Panc1 (cell line): ENCODE measurements at places on chromosomes 2 and 18. TPM values are rescaled to one million over a fixed set of nuclear protein-coding genes. Genes with fewer than 3 reads are reported as not detected.
A peak's percentile ranks its signal among the peaks of the same experiment; 100 is the strongest.

The LAMA1 gene
- total RNA-seq = 0.03 TPM

The MTIF2 gene
- 34.1 TPM for total RNA-seq

The MOGAT1 gene
- total RNA-seq = not detected

The PPP1R1C gene
- total RNA-seq = 2.6 TPM

The SKOR2 gene
- not detected for total RNA-seq

The CCDC88A gene
- total RNA-seq = 99.8 TPM

The EVX2 gene
- not detected for total RNA-seq

The HOXD11 gene
- 0.49 TPM for total RNA-seq

DNA sequence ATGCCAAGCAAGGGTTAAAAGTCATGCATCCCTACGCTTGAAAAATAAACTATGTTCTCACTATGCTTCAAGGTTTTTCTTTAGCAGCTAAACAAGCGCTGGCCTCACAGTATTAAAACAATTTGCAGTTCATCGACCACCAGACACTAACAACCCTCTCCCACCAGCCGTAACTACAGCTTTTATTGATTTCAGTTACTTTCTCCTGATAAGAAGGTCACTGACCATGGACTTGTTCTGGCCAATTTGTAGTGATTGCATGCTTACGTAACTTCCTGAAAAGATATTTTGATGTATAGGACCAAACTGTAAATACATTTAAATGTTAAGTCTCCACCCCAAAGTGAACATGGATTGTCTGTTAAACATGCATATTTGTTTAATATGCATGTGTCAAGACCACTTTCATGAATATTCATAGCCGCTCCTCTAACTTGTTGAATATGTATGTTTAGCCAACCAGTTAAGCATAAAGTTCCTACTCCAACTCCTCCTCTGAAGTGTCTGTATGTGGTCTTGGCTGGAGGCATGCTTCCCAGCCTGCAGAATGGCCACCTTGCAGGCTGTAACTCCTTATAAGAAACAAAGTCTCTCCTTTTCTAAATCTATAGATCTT, 1.7 kb upstream of the THOC1 start:
- no peak for DNase-seq
- H3K4me3 ChIP-seq = no peak overlapping the region
- H3K27ac ChIP-seq = no peak overlapping the region
- no peaks in the 10 kb centered on the region; the same call in none of the 2 replicates for H3K36me3 ChIP-seq

GRCh38 chr2:20549691-20550348, 101.1 kb downstream of the HS1BP3 start:
- H3K4me3 ChIP-seq = no peak overlapping the region
- DNase-seq = no peak
- no peaks in the 10 kb centered on the region for H3K27me3 ChIP-seq
- no peaks in the 10 kb centered on the region for H3K36me3 ChIP-seq
- no peak overlapping the region for H3K27ac ChIP-seq

GRCh38 chr2:41936771-41937463, 110.9 kb upstream of the PKDCC start:
- no peaks in the 10 kb centered on the region for H3K27me3 ChIP-seq
- DNase-seq = no peak
- H3K36me3 ChIP-seq = no peaks in the 10 kb centered on the region

DNA sequence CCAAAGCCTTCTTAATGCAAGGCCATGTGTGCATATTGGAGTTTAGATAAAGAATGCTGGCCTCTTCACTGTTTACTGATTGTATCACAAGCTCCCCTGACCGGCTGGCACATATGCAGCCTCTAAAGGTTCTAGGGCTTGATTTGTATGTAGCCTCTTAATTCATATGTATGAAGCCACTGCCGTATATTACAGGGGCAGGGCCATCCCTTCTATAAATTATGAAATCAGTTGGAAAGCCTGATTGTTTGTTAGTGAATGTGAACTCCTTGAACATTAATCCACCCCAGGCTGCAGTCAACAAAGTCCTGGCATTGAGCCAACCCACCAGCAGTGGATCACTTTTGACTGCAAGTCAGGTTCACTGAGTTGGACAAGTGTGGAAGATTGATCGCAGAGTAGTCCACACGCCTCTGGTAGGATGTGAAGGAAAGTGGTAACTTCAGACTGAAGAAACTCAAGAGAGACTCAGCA, 61.6 kb upstream of the PARD3B start:
- no peak for DNase-seq
- no peak overlapping the region for H3K4me3 ChIP-seq
- no peak overlapping the region for H3K27ac ChIP-seq
- H3K36me3 ChIP-seq = no peaks in the 10 kb centered on the region

- H3K27me3 ChIP-seq = no peaks in the 10 kb centered on the region
- DNase-seq = no peak
- no peaks in the 10 kb centered on the region for H3K36me3 ChIP-seq
- H3K4me3 ChIP-seq = no peak overlapping the region
- no peak overlapping the region for H3K27ac ChIP-seq
Observed at GRCh38 chr18:57659460-57660102, 37.9 kb upstream of the NARS1 start.

DNA sequence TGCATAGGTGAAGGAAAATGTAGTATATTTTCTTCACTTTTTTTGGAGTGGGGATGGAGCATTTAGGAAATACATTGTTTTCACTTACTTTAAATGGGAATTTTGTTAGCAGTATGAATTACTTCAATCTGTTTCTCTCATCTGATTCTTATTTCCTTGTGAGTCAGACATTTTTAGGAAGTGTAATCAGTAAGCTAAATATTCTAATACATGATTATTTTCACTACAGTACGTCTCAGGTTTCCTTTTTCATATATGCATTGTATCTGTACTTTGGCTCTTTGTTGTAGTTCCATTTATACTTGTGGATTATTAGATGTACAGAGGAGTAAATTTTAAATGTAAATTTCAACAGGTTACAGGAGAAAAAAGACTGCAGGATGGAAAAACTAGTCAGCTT, 27.9 kb downstream of the GPD2 start:
- H3K4me3 ChIP-seq = no peak overlapping the region
- no peaks in the 10 kb centered on the region for H3K4me1 ChIP-seq
- DNase-seq = no peak
- H3K27me3 ChIP-seq = no peaks in the 10 kb centered on the region

DNA sequence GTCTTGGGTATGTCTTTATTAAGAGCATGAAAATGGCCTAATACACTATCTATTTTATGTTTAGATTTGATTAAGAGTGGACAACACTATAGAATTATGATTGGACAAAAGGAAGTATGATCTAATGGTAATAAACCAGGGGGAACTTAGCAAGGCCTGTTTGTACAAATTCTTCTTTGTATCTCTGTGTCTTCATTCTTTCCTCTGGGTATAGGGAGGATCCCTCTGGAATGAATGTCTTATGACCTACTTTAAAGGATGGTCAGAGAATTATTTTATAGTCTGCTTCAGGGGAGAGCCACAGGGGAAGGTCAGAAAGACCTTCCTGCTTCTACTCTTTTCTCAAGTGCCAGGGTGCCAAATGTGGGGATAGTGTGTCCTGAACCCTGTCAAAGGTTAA, 42.8 kb upstream of the FANCL start:
- H3K4me1 ChIP-seq = no peaks in the 10 kb centered on the region
- no peak overlapping the region for H3K4me3 ChIP-seq
- no peaks in the 10 kb centered on the region; the same call in 1 of the 2 replicates for H3K27me3 ChIP-seq
- DNase-seq = no peak

GRCh38 chr2:30204281-30204680, 27.1 kb upstream of the LBH start:
- no peaks in the 10 kb centered on the region for H3K36me3 ChIP-seq
- peaks cover 5% of the 10 kb centered on the region for H3K27me3 ChIP-seq
- H3K27ac ChIP-seq = no peak overlapping the region
- DNase-seq = no peak
- no peaks in the 10 kb centered on the region for H3K4me1 ChIP-seq
- H3K4me3 ChIP-seq = no peak overlapping the region

GRCh38 chr2:19890104-19890503, 11.7 kb downstream of the TTC32 start:
- DNase-seq = no peak
- no peak overlapping the region for H3K27ac ChIP-seq
- no peak overlapping the region for H3K4me3 ChIP-seq
- H3K4me1 ChIP-seq = no peaks in the 10 kb centered on the region; the same call in 1 of the 2 replicates

- no peak for DNase-seq
- H3K27ac ChIP-seq = no peak overlapping the region
- no peak overlapping the region for H3K4me3 ChIP-seq
- no peaks in the 10 kb centered on the region for H3K36me3 ChIP-seq
- no peaks in the 10 kb centered on the region for H3K27me3 ChIP-seq
- H3K4me1 ChIP-seq = peaks cover 2% of the 10 kb centered on the region; the same call in 1 of the 2 replicates
Observed at GRCh38 chr2:47309472-47309951, 93.4 kb upstream of the MSH2 start.

DNA sequence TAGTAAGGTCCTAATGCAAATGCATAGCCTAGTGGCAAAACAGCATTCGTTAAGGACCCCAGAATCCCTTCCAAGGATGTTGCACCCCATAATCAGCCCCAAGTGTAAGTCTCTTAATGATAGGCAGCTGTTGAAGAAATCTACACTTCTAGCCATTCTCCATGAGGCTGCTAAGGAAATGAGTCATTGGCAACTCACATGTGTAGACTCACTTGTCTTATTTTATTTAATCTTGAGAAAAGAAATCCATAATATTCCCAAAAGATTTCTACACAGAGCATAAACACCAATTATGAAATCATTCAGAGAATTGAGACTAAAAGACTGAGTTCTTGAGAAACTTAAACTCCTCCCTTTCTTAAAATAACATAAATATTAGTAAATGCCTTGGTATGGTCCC, 52.4 kb downstream of the AKAIN1 start:
- H3K27me3 ChIP-seq = no peaks in the 10 kb centered on the region
- no peak overlapping the region for H3K27ac ChIP-seq
- H3K4me1 ChIP-seq = no peaks in the 10 kb centered on the region

GRCh38 chr18:3245853-3246634, 1.6 kb upstream of the MYL12A start:
- H3K27me3 ChIP-seq = no peaks in the 10 kb centered on the region
- peaks cover 16% of the 10 kb centered on the region for H3K4me1 ChIP-seq
- DNase-seq = no peak
- H3K36me3 ChIP-seq = peaks cover 22% of the 10 kb centered on the region

- H3K36me3 ChIP-seq = no peaks in the 10 kb centered on the region
- H3K27me3 ChIP-seq = no peaks in the 10 kb centered on the region
- H3K4me3 ChIP-seq = no peak overlapping the region
- DNase-seq = no peak
- H3K4me1 ChIP-seq = no peaks in the 10 kb centered on the region
Observed at GRCh38 chr2:231348173-231348572, 47.3 kb upstream of the B3GNT7 start.

DNA sequence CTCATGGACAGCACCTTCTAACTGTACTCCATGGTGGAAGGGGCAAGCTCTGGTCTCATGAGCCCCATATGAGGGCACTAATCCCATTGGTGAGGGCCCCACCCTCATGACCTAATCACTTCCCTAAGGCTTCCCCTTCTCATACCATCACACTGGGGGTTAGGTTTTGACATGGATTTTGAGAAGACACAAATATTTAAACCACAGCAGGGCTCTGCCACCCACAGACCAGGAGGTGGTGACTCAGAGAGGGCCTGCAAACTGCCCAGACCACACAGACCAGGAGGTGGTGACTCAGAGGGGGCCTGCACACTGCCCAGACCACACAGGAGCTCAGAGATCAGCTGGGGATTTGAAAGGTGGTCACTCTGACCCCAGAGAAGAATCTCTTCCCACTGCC, 222.0 kb downstream of the KLHL29 start:
- H3K27ac ChIP-seq = no peak overlapping the region
- H3K4me1 ChIP-seq = no peaks in the 10 kb centered on the region
- no peak for DNase-seq
- H3K27me3 ChIP-seq = no peaks in the 10 kb centered on the region
- H3K36me3 ChIP-seq = no peaks in the 10 kb centered on the region

DNA sequence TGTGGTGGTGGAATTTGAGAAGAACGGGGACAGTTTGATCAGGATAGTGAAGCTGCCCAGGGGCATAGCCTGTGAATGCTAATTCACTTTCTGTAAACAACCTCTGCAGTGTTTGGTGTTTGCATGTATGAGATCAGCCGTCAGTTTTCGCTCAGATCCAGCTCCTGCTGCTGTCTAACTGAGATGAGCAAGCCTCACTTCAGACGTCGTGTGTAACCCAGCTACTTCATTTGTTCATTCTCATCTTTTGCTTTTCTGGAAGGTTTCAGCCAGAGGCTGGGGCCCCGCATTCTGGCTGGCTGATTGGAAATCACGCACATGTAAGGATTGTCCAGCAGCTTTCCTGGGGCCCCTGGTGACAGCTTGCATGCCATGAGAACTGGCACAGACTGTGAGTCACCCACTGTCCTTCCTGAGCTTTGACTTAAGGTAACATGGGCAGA, 48.9 kb downstream of the LDLRAD4 start:
- no peak overlapping the region for H3K4me3 ChIP-seq
- H3K36me3 ChIP-seq = no peaks in the 10 kb centered on the region
- DNase-seq = no peak
- no peak overlapping the region for H3K27ac ChIP-seq

DNA sequence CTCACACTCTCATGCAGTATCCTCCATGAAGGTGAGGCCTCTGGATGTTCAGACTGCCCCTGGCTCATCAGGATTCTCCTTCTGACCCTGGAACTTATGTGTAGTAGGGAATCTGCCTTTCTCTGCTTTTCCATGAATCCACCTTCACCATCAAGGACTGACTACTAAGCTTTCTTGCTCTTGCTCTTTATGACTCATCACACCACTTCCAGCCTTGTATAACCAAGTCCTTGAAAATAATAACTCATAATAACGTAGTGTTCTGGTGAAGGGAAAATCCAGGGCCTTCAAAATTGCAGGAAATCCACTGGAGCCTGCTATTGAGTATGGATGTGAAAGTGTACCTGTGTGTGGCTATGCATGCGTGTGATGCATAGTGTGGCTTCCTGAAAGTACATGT, 11.3 kb upstream of the KCNS3 start:
- H3K27me3 ChIP-seq = no peaks in the 10 kb centered on the region
- no peak overlapping the region for H3K27ac ChIP-seq
- DNase-seq = no peak
- no peak overlapping the region for H3K4me3 ChIP-seq
- no peaks in the 10 kb centered on the region for H3K4me1 ChIP-seq

DNA sequence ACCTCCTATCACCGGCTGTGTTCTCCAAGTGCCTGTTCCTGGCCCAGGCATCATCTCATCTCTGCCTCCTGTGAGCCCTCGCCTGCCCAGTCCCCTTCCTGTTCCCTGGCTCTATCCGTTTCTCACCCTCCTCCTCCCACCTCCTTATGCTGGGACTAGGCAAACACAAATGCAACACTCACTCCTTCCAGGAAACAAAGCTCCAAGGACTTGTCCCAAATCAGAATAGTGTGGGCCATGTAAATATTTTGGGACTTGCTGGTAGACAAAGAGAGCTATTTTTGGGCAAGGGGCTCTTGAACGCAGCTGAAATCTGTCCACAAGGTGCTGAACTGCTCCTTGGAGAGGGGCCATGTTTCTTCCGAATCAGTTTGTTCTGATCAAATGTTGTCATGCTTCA, 25.3 kb downstream of the MBP start:
- H3K27me3 ChIP-seq = no peaks in the 10 kb centered on the region
- H3K27ac ChIP-seq = peak overlapping the region; percentile 95
- no peaks in the 10 kb centered on the region; the same call in 1 of the 2 replicates for H3K36me3 ChIP-seq

DNA sequence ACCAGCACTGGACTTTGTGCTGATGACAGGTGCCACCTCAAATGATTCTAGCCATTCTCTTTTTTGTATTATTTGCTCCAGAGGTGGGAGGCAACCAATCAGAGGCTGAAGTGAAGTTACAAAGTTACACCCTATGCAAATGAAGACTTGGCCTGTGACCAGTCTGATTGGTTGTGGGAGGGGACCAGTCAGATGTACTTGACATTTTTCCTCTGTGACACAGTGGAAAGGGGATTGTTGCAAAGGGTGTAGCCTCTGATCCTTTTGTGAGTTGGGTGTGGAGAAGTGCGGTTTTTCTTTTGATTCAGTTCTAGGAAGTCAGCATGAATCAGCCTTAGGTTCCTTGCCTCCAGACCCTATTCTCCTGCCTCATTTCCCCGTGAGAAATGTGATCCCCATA, 244.0 kb downstream of the ARL6IP6 start:
- H3K36me3 ChIP-seq = no peaks in the 10 kb centered on the region
- no peak overlapping the region for H3K4me3 ChIP-seq
- no peak for DNase-seq
